ENCODE measurements at places on chromosomes 16 and 17.

GRCh38 chr17:76154292-76154691, 13.2 kb upstream of the FOXJ1 start:
- DNase-seq = no peak

DNA sequence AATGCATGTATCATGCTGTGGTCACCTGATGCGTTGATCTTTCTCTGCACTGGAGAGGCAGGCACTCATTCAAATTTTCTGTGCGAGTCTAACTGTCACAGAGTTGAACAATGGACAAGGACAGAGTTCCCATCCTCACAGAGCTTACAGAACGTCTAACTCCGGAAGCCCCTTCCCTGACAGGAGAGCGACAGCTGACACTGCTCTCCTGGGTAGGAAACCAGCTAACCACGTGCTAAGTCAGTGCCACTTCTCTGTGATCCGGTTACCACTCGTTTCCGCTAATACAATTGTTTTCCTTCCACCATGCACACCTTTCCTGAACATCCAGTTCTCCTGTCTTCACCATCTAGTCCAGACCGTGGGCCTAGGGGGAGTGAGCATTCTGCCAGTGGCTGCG, 11.3 kb downstream of the KLHDC4 start:
- no peak for DNase-seq

GRCh38 chr16:68450741-68451255, 2.5 kb upstream of the SMPD3 start:
- no peak for DNase-seq

DNA sequence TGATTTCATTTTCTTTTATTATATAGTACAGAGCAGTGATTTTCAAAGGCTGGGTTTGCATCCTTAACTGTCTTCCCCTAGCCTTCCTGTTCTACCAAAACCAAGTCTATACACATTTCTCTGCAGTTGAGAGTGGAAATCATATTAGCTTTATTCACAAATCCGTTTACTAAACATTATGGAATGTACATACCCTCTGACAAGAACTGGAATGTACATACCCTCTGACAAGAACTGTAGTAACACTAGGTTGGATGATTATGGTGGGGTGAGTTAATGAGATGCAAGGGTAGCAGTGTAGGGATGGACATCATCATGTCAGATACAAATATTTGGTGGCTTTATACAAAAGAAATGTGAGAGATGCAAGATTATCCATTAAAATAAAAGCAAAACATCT, 154.8 kb downstream of the CYB561 start:
- DNase-seq = no peak

- peak; percentile 25 for DNase-seq
Measured at GRCh38 chr17:49783071-49783715, 5.3 kb upstream of the KAT7 start.

GRCh38 chr17:62093188-62094155, 28.4 kb upstream of the MED13 start:
- DNase-seq = no peak

DNA sequence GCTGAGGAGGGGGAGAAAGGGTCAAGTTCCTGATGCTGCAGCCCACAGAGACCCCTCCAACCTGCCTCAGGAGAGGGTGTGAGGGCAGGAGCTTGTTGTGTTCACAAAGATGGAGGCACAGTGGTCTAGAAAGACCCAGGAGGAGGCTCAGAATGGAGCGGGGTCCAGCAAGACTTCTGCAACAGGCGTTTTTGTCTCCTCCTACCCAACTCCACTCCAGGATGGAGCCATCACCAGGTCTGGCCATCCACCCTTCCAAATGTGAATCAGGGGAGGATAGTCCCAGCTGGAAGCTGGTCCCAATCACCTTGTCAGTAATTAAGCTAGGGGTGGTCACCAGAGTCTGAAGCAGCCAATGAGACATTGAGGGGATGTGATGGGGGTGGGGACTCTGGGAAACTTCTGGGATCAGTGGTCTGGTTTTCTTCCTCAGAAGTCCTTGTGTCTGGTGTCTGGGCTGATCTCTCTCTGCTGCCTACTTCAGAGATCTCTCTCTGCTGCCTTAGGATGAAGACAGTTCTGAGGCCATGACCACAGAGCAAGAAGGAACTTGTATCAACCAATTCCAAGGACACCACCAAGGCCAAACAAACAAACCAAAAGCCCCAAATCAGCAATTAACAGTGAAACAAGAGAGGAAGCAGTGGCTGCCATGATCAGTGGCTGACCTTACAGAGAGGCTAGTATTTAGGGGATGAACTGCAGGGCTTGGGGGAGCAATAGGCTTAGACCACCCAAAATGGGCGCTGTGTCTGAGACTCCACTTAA, 14.5 kb downstream of the CD300LB start:
- DNase-seq = no peak

- DNase-seq = peak; percentile 39
Measured at GRCh38 chr17:1629504-1630310, 1.1 kb upstream of the SLC43A2 start.

DNA sequence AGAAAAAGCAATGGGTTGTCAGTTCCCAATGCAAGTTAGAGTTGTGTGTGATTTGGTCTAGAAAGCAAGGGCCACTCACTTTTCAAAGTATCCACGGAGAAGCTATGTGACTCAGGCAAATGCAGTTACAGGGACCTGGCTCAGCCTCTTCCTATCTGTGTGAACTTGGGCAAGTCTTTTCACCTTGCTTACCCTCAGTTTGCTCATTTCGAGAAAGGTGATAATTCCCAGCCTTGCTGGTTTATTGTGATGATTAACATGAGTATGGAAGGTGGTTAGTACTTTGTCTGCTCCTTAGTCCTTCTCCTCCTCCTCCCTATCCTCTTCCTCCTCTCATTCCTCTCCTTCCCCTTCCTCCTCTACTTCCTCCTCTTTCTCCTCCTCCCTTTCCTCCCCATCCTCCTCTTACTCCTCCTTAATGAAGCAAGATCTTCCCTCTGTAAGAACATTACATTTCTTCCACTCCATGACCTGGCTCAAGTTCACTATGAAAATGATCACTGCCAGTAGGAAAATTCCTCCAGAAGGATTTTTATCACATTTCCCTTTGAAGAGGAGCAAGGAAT, 204.0 kb downstream of the GRIN2A start:
- no peak for DNase-seq

- no peak for DNase-seq
Measured at GRCh38 chr16:28504707-28505404, 1.8 kb downstream of the IL27 start.

- no peak for DNase-seq
Measured at GRCh38 chr17:71276079-71276478, 844.7 kb upstream of the SOX9 start.

DNA sequence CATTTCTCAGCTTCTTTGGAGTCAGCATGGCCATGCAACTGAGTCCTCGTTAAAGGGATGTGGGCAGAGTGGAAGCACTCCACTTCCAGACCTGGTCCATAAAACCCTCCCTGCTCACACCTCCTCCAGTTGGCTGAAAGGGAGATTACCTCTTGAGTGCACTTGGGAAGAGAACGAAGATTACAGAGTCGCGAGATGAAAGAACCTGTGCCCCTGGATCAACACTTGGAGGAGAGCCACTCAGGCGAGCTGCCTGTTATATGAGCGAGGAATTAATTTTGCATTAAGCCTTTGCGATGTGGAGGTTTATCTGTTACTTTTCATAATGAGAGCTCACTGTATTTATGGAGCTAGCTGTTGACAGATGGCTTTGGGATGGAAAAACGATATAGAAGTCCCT, 147.9 kb downstream of the MAF start:
- no peak for DNase-seq

DNA sequence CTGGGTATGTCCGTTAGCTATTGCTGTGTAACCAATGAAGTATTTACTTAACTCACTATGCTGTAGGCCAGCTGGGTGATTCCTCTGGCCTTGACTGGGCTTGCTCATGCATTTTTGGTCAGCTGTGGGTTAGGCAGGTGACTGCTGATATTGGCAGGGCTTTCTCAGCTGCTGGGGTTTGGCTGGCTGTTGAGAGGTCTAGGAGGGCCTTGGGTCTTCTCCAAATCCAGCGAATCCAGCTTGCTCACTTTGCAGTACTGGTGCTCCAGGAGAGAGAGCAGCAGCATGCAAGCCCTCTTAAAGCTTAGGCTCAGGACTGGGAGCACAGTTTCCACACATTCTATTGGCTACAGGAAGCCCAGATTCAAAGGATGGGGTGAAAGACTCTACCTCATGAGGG, 270.1 kb downstream of the PHKB start:
- no peak for DNase-seq

- no peak for DNase-seq
Measured at GRCh38 chr17:49132699-49133364, at the start of gene B4GALNT2. TSS of gene B4GALNT2 (plus strand) at chr17:49132769. CDS start at chr17:49132793, 24 bp downstream.

DNA sequence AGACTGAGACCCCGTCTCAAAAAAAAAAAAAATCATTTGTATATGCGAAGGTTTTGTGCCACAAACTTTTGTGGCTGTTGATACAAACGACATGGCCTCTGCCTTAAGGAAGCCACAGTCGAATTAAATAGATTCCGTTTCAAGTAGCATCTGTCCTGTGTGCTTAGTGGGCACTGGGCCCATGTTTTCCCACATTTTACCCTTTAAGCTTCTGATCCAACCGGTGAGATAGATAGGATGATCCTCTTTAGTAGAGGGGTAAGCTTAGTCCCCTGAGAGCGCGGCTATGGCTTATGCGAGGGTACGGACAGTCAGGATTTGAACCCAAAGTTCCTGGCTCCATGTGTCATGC, 776 bp upstream of the TMEM219 start:
- no peak for DNase-seq

- no peak for DNase-seq
Measured at GRCh38 chr17:74768069-74768762, 7.9 kb downstream of the NAT9 start.

DNA sequence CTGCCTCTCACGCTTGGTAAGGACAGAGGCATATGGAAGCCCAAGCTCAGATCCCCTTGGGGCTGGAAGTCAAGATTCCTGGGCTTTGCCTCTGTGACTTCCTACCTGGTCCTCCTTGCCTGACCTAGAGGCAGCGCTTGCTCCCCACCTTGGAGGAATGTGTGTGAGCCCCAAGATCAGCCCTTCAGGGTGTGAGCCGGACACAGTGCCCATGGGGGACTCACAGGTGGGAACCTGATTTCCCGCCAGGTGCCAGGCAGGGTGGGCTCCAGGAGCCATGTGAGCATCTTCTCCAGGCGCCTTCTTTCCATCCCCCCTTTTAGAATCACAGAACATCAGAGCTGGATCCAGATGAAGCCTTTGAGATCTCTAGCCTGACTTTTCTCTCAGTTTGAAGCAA, 10.2 kb downstream of the CD300LG start:
- DNase-seq = no peak

DNA sequence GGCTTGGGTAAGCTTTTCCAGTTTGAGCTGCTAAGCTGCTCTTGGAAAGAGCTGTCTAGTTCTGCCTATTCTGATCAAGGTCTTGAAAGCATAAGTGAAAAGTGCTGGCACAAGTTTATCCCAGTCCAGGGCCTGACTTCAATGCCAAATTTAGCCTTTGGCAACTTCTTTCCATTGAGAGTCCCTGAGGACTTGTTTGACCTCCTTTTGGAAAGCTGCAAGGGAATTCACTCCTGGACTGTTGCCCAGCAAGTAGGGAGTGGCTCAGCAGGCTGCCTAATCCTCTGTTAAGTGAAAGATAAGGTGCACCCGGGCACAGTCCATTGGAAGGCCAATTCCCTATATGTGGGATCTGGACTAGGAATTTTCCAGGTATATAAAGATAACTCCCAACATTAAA, 16.0 kb upstream of the TANC2 start:
- DNase-seq = peak; percentile 57

DNA sequence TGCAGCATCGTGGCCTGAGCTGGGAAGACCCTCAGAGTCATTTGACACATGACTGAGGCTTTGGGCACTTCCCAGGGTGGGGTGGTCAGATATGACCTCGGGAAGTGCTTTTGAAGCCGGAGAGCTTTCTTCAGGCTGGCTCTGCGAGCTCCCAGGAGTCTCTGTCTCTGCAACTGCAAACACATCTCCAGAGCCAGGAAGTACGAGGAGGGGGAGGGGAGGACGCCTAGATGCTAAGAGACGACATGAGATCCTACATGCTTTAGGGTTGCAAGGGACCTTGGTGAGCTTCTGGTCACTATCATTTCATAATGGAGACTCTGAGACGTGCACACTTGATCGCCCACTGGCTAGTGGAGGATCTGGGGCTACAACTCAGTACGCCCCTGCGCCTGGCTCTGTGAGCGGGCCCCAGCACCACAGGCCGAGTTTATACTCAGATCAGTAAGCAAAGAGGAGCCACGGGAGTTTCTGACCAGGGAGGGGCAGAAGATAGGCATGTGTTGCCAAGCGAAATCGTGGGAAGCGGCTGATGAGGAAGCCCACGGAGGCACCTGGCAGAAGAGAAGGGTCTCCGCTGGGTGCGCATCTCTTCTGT, 527 bp upstream of the MGAT5B start:
- no peak for DNase-seq

DNA sequence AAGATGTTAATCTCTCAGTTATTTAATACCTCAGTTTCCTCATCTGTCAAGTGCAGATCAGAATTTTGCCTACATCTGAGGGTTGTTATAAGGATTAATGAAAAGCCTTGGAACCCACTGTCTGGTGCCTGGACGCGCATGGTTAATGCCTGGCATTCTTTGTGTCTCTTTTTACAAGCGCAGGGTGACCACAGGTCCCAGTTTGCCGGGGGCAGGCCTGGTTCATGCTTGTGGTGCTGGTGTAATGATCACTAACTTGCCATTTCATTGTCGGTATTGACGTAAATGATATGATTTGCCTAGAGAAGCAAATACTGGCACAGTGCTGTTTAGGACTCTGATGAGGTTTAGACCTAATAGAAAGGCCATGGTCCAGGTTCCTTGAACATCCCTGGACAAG, 23.1 kb downstream of the MRC2 start:
- DNase-seq = no peak

GRCh38 chr17:35683591-35683990, 47.8 kb upstream of the RASL10B start:
- no peak for DNase-seq

- DNase-seq = no peak
Measured at GRCh38 chr17:79721993-79722671, 8.6 kb upstream of the ENPP7 start.

GRCh38 chr17:9908649-9909042, 3.6 kb upstream of the RCVRN start:
- no peak for DNase-seq

DNA sequence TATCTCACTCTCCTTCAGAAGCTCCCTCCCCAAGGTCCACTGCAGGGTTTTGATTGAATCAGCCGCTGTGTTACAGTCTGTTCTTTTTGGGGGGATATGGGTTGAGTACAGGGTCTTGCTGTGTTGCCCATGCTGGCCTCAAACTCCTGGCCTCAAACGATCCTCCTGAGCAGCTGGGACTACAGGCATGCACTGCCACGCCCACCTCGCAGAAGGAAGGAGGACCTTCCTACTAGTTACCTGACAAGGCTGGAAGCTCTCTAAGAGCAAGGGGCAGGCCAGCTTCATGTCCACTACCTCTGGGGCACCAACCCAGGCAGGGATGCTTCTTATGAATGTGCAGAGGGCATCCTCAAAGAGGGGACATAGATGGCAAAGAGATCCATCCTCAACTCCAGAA, 1.9 kb upstream of the MMP28 start:
- no peak for DNase-seq

- no peak for DNase-seq
Measured at GRCh38 chr17:21140911-21141310, 14.1 kb downstream of the DHRS7B start.

GRCh38 chr17:28345419-28346198, 10.0 kb downstream of the TNFAIP1 start:
- DNase-seq = no peak
